ENCODE measurements at places on chromosomes 2 and 18.

DNA sequence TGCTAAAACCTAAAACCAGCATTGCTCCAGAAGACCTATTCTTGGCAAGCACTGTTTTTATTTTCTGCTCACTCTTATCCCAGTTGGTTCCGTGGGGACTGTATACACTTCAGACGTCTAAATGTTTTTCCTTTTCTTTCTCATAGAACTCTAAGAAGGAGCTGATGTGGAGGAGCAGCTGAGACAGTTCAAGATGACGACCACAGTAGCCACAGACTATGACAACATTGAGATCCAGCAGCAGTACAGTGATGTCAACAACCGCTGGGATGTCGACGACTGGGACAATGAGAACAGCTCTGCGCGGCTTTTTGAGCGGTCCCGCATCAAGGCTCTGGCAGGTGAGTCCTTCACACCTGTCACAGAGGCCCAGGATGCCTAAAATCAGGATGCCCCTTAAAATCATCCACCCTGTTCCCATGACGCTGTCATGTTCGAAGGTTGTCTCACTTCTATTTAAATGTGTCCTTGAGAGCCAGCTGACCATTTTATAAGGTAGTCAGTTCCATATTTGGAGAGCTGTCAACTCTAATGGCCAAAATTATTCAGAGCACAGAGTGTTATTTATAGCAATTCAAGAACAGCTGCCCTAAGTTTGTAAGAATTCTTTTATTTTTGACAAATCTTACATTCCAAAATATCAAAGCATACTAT is 70.2 kb downstream of the SPTBN1 start:
- DNase-seq = no peak

DNA sequence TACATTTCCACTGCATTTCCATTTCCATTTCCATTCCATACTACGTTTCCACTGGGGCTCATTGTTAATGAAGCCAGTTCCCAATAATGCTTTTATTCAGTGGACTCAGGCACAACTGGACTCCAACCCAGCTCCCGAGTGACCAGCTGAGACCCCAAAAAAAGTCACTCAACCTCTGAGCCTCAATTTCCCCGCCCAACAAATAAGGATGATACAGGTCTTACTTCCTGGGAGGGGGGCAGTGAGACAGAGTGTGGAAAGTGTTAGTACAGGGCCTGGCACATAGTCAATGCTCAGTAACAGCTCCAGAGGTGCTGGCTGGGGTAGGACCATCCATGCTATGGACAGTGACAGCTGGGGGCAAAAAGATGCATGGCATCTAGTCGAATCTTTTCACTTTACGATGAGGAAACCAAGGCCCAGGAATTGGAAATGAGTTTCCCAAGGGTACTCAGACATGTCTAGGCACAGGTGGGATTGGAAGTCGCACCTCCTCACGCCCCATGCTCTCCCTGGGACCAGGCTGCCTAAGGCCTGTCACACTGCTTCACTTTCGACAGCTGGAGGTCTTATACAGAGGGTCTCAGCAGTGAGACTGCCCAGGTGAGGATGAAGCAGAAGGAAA is 226.5 kb downstream of the ANAPC1 start:
- no peak for DNase-seq

DNA sequence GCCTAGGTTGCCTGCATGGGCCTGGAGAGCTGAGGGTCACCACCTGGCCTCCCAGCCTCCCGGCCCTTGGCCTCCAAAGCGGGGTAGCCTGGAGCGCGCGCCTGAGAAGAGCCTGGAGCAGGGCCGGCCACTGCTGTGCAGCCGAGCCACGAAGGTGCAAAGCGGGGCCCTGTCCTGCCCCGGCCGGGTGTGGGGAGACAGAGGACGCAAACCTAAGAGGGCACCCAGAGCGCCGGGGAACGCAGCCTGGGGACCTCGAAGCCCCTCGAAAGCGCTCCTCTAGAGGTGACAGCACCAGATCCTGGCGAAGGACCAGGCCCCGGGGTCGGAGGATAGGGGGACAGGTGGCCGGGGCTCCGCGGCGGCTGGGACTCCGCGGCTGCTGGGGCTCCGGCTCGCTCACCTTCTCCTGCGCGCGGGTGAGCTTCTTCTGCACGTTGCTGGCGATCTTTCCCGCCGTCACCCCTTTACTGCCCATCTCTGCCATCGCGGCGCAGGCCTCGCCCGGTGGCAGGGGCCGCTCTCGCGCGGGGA is 430 bp downstream of the BIN1 start:
- no peak for DNase-seq

DNA sequence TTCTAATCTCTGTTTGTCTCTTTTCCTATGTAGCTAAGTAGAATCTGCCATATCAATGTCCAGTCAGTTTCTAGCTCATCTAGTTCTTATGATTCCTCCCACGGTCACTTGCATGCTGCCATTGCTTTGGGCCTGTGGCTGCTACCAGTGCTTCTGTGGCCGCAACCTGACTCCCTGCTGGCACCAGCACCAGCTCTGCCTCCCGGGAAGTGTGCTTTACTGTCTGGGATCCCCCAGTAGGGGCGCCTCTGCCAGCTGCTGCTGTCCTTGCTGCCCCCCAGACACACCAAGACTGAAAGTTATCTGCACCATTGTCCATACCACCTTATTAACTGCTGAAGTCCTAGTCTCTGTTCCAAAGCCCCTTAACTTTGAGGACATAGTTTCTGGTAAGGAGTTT is 56.3 kb downstream of the RAPGEF4 start:
- no peak for DNase-seq

DNA sequence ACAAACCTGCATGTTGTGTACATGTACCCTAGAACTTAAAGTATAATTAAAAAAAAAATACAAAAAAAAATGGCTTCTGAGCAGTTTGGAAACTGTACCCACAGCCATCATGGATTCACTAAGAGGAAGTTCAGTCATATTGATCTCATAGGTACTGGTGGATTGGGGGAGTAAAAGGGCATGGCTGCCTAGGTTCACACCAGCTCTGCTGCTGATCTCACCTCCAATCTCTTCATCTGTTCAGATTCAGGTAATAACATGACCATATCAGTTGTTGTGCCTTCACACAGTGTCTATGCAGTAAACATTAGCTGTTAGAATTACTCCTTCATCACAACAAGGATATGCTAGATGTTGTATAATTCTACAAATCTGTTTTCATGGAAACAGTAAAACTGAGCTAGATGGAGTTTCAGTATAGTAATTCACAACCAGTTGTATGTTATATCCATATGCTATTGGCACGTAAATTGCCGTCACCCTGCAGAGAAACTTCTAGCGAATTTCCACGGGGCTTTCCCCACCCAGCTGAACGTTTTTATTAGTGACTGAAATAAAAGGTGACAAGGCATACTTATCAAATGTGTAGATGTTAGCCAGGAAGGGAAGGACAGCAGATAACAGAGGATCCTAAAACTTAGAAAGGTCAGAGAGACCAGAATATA is 59.3 kb upstream of the ITM2C start:
- DNase-seq = no peak

DNA sequence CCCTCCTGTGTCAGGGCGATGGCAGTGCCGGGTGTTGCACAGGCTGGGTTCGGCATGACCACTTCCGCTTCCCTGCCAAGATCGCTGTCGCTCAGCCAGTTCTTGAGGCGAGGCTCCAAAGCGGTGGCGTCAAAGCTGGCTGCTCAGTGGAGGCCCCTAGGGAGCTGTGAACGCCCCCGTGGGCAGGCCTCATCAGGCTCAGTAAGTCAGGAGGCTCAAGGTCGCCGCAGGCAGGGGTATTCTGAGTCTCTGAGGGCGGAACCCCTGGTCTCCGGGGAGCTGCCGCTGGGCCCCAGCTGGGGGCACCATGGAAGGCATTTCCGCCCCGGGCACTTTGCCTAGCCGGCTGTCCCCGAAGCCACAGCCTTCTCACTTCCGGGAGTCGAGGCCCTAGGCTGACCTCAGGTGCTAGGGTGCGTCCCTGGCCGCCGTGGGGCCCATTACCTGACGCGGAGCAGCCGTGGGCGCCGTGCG is 210.4 kb downstream of the SOCS6 start:
- DNase-seq = peak; percentile 12

DNA sequence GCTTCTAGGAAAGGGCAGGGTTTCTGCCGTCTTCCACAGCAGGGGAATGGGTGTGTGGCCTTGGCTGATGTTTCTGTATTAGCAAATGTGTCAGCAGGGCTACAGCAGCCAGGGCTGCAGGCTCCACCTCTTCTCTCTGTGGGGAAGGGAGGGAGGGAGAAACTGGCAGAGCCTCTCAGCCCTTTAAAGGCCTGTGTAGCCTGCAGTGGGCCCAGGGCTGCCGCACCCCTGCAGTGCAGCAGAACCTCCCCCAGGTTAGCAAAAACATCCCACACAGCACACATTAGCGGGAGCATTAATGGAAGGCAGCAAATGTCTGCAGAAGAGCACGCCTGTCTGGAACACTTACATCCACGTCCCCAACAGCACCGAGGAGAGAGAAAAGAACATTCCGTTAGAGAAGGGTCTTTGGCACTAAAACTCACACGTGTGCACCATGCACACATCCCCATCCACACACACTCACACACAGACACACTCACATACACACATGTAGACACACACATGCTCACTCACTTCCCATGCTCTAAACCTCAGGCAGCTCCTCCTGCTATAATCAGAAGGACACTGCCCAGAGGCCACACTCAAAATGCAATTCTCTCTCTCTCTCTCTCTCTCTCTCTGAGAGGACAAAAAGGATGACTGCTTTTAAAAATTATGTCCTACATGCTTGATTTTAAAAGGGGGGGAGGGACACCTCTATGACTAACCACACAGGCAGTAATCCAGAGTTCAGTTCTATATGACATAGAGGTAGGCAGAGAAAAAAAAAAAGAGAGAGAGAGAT is 24.1 kb downstream of the MRPL35 start:
- no peak for DNase-seq

DNA sequence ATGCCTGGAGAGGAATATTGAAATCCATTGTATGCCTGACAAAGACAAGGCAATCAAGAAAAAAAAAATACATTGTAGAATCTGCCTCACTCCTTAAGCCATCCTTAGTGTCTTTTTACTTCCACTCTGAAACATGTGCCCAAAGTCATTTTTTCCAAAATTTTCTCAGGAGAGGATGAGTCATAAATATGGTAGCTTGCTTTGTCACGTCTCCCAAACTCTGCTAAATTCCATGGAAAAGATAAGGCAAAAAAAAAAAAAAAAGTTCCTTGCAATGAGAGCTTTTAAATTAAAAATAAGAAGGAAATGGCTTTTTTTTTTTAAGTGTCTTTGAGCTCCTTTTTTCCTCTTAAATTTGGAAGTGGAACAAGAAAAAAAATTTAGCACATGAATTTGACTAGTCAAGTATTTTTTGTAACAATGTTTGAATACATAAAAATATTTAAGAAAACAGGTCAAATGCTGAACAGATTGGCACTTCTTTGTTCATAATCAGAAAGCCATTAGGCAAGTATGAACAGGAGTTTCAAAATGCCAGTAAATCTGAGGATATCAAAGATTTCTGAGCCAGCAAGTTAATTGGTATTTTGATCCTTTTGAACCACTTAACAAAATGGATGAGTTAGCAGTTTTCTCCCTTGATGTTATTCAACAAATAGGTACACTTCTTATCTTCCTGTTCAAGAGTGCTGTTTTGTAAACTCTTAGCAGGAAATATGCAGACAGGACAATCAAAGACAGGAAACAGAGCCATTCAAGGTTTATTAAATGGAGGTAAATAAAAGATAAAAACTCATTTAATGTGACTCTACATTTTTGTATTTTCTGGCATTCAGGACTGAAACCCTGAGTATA is 247.3 kb upstream of the SP5 start:
- DNase-seq = peak; percentile 50

GRCh38 chr2:173159791-173160463 is 84.3 kb downstream of the MAP3K20 start:
- DNase-seq = no peak

DNA sequence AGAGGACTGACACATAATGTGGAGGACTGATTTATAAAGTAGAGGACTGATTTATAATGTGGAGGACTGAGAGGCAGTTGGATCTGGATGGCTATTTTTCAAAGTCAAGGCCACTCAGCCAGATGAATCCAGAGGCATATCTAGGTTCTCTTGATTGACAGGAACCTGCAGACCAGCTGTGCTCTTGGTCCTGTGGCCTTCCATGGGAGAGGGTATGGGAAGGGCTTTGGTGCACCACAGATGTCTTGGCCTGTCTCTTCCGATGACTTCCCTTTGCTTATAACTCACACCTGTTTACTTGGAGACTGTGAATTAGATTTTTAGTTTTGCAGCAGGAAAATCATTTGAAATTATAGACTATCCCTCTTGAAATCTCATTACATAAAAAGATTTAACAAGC is 32.3 kb downstream of the AGAP1 start:
- no peak for DNase-seq

GRCh38 chr2:201908901-201909300 is 102.6 kb downstream of the CDK15 start:
- DNase-seq = no peak

GRCh38 chr2:197179744-197180498 is 130.7 kb downstream of the ANKRD44 start:
- DNase-seq = no peak

DNA sequence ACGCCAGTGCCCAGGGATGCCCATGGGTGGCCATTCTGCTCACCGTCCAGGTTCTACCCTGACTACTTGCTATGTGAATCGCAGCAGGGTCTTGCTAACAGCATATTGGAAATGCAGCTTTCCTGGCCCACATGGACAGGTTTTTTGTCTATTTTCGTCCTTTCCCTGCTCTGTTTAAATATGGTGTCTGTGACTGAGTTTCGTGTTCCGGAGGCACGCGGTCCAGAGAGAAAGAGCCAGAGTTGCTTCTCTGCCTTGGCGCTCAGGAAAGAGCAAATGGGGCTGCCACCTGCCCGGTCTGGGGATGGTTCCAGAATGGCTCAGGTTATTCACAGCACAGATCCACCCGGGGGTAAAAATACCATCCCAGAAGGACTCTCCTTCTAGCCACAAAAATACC is 456.2 kb downstream of the BCL11A start:
- no peak for DNase-seq

DNA sequence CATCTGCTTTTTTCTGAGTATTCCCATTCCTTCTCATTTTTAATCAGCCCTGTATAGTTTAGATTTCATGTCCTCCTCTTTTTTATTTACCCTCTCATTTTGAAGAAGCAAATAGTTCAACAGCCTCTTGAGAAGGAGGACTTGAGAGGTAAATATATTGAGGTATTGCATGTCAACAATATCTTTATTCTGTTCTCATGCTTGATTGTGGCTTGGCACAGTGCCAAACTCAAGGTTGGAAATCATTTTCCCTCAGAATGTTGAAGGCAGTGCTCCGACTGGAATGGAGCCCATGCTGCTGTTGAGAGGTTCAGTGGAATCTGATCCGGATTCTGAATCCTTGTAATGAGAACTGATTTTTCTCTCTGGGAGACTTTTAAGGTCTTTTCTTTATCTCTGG is 31.0 kb upstream of the GALNT3 start:
- no peak for DNase-seq

GRCh38 chr2:907706-908105 is 42.9 kb upstream of the SNTG2 start:
- no peak for DNase-seq

DNA sequence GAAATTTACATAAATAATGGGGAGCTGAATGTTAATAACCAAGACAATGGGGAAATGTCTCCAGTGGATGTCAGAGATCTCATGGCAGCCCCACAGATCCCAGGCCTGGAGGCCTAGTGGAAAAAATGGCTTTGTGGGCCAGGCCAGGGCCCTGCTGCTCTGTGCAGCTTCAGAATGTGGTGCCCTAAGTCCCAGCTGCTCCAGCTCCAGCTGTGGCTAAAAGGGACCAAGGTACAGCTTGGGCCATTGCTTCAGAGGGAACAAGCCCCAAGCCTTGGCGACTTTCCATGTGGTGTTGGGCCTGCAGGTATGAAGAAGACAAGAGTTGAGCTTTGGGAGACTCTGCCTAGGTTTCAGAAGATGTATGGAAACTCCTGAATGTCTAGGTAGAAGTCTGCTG is 658.2 kb downstream of the NUP35 start:
- DNase-seq = no peak

Measured in NCI-H446 treated with DMSO at 0.1 percent for 48 hours (cell line).